ENCODE measurements at places on chromosomes 2 and 18.

DNA sequence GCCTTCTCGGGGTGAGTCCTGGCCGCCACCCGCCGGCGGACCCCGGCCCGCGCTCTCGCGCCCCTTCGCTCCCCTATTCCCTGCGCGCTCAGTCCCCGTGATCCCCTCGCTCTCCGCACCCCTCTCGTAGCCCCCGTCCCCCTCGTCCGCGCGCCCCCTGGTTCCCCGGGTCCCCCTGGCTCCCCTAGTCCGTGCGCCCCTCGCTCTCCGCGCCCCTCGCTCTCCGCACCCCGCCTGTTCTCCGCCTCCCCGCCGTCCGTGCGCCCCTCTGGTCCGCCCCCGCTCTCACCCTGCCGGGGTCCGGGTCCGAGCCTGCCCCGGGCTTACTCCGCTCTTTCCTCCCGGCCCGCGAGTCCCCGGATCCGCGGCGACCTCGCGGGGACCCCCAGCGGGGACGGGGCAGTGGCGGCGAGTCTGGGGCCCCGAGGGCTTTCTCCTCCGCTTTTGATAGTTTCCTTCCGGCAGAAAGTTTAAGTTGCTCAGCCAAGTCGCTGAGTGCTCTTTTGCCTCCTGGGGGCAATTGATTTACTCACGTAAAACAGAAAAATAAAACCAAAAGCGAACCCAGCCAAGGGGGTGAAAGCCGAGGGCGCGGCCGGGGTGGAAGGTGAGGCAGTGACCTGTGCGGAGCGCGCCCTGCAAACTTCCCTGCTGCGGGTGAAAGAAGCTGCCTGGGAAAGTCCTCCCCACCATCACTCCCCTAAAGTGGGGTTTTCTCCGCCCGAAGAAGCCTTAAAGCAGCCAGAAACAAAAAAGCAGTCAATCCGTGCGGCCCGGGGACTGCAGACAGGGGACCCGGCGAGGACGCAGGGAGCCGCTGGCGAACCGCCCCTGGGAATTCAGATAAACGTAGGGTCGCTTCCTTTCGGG lies 568 bp downstream of the RAB31 start:
- DNase-seq, result no peak

DNA sequence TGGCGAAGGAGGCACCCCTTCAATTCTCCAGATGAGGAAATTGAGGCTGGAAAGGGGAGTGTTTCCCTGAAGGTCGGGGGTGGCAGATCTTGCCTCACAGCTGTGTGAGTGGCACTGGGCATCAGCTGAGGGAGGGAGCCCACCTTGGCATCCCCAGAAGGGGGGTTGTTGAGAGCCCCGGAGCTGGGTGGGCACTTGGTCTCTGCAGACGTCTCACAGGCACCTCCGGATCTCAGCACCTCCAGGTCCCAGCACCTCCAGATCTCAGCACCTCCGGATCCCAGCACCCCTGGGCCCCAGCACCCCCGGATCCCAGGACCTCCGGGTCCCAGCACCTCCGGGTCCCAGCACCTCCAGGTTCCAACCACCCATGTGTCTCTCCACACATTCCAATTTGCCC lies 137.9 kb downstream of the NFATC1 start:
- no peak for DNase-seq

DNA sequence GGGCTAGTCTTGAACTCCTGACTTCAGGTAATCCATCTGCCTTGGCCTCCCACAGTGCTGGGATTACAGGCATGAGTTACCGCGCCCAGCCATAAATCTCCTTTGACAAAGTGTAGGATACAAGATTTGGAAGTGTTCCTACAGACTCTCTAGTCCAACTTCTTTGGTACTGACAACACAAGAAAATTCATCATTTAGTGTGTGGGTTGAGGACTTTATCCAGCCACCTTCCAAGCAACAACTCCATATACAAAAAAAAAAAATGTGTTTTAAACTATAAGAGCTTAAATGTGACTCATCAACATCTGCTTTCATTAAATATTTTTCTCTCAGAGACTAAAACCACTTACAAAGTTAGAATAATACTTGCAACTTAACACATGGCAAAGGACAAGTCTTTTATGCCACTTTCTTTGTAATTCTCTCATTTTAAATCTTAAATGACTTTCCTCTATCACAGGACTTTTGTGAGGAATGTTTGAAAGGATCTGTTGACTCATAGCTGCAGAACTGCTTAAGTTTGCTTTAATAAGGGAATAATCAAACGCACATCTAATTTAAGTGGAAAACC lies 46.2 kb upstream of the ITGAV start:
- no peak for DNase-seq

GRCh38 chr2:153557714-153558113 lies 79.2 kb upstream of the RPRM start:
- DNase-seq, result no peak

- DNase-seq, result no peak
These were observed 270.6 kb downstream of the SS18 start for GRCh38 chr18:25819746-25820363.

DNA sequence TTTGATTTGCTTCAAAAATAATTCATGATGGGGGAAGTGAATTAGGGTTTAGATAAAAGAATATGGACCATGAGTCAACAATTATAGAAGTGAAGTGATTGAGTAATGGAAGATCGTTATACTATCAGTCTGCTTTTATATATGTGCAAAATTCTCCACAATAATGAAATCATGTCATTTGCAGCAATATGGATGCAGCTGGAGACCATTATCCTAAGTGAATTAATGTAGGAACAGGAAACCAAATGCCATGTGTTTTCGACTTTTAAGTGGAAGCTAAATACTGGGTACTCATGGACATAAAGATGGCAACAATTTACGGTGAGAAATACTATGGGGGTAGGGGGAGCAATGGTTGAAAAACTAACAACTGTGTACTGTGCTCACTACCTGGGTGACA lies 144.7 kb upstream of the SRD5A2 start:
- no peak for DNase-seq

DNA sequence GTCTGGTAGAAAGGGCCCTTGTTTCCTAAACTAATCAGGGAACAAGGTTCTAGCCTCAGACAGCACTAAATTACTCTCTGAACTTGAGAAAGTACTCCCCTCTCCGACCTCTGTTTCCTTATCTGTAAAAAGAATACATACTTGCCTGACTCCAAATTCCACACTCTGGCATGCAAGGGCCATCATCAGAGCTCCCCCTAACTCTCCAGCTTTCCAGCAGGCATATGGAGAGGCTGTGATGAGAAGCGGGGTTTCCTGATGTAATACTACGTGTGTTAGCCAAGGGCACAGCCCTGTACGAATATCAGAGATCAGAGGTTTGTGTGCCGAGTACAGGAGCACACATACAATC lies 1.8 kb upstream of the EVA1A start:
- no peak for DNase-seq

Data from Jurkat, Clone E6-1 (cell line).